T-helper 17 cell (primary cell): ENCODE measurements at places on chromosomes 1 and 21.

GRCh38 chr1:64471218-64472039 lies 1.5 kb downstream of the CACHD1 start:
- DNase-seq, result no peak

- no peak for DNase-seq
Measured at GRCh38 chr1:206683313-206683712, 1.4 kb upstream of the MAPKAPK2 start.

DNA sequence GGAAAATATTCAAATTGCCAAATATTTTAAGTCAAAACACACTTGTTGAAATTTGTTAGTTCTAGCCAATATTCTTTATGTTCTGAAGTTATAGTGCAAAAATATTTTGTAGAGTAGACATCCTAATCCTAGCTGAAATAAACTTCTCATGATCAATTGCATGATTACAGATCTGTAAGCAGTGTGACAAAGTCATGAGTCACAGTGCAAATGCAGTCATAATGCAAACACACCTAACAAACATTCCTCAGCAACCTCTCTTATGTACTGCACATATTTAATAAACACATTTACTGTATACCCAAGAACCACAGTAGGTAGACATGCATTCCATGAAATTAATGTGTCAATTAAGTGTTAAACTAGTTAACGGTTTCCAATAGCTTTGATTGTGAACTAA lies 1857.4 kb downstream of the NCAM2 start:
- DNase-seq, result no peak

DNA sequence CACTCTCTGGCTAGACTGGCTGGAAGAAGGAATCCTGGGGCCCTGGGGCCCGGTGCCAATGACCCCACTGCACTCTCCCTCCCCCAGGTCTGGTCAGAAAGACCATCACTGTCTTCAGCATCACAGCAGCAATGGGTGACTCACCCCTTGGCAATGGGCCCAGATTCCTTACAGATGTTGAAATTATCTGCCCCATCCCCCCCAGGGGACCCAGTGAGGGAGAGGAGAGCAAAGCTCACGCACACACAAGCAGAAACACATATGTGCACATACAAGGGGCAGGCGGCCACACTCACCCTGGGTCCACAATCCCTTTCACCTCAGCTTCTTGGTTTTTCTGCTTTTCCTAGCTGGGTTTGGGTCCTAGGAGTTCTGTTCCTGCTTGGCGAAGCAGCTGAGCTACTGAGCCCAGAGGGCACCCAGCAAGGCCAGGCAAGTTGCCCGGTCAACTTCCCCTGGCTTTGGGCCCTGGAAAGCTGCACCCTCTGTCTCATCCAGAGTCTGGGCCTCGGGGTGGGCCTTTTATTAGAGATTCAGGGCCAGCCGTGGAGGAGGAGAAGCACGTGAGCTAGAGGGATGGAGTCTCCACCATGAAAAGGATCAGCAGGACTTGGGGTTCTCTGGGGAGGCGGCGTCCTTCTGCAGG lies 2.6 kb downstream of the COL16A1 start:
- no peak for DNase-seq

- DNase-seq, result no peak
Measured at GRCh38 chr1:200729863-200730262, 8.8 kb upstream of the CAMSAP2 start.

GRCh38 chr1:215833941-215834729 lies 267.0 kb downstream of the KCTD3 start:
- no peak for DNase-seq

DNA sequence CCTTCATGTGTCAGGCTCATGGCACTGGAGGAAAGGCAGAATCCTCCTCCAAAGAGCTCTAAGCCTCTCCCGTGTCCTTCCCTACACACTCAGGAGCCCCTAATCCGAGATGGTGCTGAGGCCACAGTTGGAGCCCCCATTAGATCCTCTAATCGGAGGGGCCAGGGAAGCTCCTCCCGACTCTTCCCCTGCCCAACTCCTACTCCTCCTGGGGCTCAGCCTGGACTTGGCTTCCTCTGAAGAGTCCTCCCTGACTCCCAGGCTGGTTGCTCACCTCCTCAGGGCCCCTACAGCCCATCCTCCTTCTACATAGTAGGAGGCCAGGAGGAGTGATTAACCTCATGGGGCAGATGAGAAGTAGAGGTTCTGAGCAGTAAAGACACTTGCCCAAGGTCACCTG lies 21.3 kb upstream of the CDCP2 start:
- no peak for DNase-seq

- no peak for DNase-seq
Measured at GRCh38 chr1:218990019-218990418, 183.7 kb upstream of the LYPLAL1 start.

DNA sequence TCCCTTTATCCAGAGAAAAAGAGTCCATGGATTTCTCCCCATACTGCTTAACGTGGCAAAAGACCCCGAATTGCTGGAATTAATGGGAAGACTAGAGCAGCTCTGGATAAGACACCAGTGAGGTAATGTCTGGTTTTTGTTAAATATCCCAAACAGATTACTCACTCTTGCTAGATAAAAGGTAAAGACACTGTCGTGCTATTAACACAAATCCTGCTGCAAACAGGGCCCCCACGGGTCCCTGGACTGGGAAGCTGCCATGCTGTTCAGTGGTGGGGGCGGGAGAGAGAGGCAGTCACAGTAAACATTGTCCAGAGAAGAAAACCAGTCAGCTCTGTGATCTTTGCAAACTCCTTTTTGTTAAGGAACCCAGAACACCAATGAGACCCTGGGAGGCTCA lies 15.2 kb upstream of the SRP9 start:
- no peak for DNase-seq

GRCh38 chr1:172277275-172277674 lies 143.2 kb upstream of the C1orf105 start:
- DNase-seq, result no peak

DNA sequence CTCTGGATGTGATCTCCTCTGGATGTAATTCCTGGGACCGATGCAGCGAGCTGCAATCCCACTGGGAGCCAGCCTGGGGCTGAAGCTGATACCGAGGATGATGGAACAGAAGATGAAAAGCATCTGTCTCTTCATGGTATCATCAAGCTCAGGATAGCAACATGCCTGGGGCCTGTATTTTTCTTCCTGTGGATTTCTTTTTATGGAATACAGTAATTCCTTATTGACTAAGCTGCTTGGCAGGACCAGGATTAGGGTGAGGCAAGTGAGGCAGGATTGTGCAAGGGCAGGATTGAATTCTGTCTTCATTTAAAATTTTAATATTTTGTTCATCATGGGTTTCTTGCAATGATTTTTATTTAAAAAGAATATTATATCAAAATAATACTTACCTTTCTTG lies 86.6 kb downstream of the SLC25A24 start:
- no peak for DNase-seq

GRCh38 chr1:39021426-39021825 lies 4.7 kb upstream of the NDUFS5 start:
- DNase-seq, result no peak

DNA sequence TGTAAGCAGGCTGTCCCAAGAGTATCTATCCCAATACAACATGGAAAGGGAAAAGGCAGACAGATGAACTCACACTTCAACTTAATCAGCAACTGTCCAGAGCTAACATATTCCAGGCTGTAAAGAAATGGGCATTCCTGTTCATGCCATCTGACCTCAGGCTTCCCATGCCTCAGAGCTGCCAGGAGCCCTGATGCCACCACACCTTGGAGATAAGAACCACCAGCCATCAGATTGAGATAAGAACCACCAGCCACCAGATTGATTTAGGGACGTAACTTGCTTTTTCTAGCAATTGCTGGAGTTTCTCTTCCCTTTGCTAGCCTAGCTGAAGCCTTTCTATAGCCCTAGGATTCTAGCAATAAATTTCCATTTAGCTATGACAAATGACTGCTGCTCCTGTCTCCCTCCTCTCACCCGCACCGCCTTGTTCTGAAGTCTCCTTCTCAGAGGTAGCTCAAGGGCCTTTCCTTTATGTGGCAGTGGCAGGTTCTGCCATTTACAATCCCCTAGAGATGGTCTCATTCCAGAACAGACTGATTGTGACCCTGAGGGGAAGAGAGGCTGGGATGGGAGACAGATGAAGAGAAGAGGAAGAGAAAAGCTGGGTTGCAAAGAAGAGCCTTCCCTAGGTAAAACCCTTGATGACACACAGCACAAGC lies 88.0 kb upstream of the CTTNBP2NL start:
- no peak for DNase-seq
